NK-92 treated with Interleukin-12 subunit alpha and Interleukin-12 subunit beta, amount 100 ng/mL, for 24 hours (cell line): ENCODE measurements at places on chromosomes 12 and 14.

DNA sequence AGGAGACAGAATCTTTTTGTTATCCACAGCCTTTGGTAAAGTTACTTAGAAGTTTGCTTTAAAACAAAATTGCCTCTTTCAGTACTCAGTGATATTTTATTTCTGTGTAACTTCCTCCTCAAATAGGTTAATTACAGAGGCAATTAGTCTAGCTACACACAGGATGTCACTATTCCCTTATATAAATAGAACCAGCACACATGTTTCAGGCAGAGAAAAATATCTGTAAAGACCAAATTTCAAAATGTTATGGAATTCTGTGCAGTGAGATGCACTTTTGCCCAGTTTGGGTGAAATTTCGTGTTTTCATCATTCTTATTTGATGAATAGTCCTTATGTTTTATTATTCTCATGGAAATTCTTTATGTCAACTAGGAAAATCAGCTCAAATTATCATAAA is 410.6 kb upstream of the SOX5 start:
- DNase-seq = no peak

GRCh38 chr12:94191023-94191422 is 42.6 kb downstream of the PLXNC1 start:
- no peak for DNase-seq

GRCh38 chr14:35986219-35986573 is 160.1 kb downstream of the BRMS1L start:
- DNase-seq = no peak

DNA sequence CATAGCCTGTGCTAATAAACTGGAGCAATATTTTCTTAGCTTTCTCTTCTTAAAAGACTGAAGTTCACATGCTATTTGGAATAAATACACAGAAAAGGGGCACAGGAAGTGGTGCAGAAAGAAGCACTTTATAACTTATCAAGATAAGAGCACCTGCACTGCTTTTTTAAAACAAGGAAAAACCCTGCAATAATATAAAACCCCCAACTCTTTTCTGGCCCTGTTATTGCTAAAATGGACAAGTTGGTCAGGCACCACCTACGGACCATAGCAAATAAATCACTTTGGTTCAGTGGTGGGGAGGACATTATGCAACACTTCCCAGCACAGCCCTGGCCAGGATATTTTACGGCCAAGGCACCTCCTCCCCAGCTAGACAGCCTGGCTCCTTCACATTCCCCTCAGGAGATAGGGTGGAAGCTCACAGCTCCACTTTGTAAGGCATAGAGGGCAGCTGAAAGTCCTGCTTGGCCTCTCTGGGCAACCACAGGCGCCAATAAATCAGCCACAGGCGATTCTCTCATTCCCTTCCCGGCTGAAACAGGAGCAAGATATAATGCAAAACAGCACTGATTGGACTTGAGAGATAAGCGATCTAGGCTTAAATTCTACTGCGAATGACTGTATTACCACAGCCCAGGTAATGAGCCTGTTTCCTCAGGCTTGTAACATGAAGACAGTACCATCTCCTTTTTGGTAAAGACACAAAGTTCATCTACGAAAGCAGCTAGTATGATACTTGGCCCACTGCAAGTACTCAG is 2.0 kb downstream of the ZBTB25 start:
- peak; percentile 16 for DNase-seq

DNA sequence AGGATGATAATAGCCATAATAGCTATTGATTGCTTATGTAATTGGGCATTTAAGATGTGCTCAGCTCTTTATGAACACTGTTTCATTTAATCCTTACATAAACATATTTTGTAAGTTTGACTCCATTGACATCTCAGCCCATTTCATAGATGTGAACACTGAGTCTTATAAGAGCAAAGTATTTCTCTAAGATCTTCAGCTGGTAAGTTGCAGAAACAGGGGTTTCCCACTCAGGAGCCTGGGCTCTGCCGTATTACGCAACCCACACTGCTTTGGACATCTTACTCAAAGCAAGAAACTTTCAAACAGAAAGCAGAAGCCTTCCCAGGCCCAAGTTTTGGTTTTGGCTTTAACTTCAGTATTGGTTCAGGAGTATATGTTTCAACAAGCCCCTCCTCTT is 705.1 kb downstream of the MED13L start:
- no peak for DNase-seq

- no peak for DNase-seq
Measured at GRCh38 chr12:94415066-94415465, 44.6 kb downstream of the CEP83 start.

DNA sequence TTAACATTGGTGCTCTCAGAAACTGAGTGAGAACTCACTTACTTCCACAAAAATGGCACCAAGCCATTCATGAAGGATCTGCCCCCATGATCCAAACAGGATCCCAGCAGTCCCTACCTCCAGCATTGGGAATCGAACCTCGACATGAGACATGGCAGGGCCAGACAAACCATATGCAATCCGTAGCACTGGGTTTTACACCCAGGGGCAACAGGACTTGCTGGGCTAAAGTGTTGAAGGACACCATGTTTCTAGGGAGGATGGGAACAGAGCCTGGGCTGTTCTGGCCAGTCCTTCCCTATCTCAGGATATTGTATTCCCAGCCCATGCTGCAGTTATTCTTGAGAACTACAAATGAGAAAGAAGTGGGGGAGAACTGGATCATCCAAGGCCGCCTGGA is 36.6 kb downstream of the SERPINA3 start:
- DNase-seq = no peak

DNA sequence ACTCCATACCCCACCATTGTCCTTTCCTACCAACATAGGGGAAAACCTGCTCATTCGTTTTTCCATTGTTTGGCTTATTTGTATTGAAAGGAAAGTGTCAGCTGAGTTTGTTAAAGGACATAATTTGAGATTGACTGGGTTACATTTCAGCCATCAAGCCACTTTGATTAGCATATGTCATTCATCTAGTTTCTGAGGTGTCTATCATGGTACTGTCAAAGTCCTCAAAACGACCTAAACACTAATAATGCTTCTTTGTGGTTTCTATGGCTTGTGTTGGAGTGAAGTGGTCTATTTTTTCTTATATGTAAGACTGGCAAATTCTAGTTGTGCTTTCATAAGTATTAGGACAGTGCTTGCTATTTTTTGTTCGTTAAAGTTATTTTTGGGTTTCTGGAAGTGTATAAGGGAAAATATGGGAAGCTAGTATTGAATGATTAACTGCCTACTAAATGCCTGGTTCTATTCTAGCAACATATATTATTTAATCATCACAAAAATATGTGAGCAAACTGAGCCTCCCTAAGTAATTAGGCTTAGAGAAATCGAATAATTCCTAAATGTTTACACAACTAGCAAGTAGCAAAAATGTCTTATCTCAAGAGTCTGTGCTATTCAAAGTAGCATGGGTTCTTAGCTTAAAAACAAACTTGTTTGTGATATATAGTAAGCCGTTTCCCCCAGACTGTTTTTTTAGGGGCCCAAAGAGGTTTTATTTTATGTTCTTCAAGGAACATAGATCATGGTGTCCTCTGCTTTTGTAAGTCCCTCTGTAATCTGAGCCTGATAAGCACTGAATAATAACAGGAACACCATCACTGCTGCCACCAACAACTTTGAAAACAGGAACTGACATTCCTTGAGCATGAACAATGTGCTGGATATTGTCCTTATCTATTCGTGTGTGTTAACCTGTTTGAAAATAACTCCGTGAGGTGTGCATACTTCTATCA is 67.1 kb downstream of the DERA start:
- no peak for DNase-seq

GRCh38 chr12:132385923-132386751 is 56.7 kb upstream of the GALNT9 start:
- no peak for DNase-seq

- no peak for DNase-seq
Measured at GRCh38 chr12:114996382-114996781, 312.4 kb upstream of the TBX3 start.

DNA sequence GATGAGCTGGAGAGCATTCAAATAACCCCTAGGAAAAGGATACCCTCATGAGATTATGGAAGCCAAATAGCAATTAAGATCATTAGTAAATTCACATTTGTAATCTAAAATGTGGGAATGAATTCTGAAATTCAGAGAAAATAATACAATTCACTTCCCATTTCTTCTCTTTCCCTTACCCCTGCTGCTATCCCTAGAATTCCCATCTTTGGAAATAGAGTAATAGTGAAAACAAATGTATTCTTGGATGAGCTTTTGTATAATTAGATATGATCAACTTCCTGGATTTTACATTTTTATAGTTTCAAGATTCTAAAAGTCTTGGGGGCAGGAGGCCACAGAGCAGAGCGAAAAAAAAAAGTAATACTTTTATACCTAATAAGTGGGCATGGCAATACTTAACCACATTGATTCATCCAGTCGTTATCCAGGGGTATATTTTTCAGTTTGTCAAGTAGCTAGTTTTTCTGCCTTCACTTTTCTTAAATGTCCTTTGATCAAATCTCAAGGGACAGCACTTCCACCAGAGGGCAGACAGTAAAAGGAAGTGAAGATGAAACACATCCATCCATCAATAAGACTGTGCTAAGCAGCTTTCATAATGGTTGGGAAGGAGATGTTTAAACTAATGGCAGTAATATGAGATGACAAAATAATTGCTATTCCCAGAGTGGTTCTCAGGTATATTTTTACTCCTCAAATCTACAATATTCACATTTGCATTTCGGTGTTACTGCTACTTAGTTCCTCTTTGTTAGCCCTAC is 401.3 kb downstream of the DIO2 start:
- DNase-seq = no peak

DNA sequence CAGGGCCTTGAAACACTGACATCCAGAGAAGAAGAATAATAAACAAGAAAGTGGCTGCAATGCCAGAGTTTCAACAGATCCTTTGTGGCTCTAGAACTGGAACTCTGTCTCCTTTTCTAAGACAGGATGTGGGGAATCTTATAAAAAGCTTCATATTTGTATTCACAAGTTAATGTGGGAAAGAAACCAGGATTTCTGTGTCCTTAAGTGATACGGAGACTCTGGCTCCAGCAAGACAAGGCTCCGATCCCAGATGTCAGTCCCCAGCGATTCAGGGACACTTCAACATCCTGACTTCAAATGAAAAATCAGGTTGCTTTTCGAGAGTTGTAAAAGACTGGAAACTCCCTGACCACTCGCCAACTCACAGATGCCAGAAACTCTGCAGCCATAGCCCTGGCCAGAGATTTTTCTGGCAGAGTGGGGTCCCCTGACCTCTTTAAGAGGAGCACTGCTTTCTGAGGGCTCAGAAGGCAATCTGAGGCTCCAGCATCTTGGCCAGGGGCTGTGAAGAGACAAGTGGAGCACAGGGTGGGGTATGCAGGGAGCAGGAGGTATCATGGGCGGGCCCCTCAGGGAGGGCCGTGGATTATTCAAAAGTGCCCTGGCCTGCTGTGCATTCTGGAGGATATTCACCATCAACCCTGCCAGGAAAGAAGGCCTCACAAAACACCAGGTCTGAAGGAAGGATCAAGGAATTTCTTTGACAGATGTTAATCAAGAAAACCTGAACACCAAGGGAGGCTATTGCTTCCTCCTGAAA is 53.3 kb downstream of the TMX1 start:
- no peak for DNase-seq

- no peak for DNase-seq
Measured at GRCh38 chr14:100980823-100981222, 77.3 kb upstream of the RTL1 start.

GRCh38 chr12:124085419-124086296 is 112.6 kb downstream of the ZNF664 start:
- no peak for DNase-seq

- no peak for DNase-seq
Measured at GRCh38 chr12:82034769-82035168, 275.6 kb upstream of the PPFIA2 start.

DNA sequence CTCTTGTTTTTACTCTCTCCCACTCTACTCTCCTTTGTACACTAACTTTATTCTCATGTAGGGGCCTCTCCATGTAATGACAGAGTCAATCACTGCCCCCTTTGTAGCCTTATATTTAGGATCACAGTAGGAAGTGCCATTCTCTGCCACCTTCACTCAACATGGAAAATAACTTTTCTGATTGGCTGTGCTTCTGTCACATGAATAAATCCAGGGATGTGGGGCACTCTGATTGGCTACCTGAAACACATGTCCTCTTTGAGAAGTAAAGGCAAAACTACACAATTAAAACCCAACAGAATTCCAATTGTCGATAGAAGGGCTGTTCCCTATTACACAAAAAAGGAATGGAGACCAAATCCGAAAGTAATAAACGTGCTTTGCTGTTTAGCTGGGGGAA is at the start of gene RNASE9:
Gene RNASE9 (minus strand): TSS at position 87 of the 400 bp plus-strand sequence.
- DNase-seq = no peak

- DNase-seq = no peak
Measured at GRCh38 chr12:81350309-81350708, 272.4 kb downstream of the ACSS3 start.

DNA sequence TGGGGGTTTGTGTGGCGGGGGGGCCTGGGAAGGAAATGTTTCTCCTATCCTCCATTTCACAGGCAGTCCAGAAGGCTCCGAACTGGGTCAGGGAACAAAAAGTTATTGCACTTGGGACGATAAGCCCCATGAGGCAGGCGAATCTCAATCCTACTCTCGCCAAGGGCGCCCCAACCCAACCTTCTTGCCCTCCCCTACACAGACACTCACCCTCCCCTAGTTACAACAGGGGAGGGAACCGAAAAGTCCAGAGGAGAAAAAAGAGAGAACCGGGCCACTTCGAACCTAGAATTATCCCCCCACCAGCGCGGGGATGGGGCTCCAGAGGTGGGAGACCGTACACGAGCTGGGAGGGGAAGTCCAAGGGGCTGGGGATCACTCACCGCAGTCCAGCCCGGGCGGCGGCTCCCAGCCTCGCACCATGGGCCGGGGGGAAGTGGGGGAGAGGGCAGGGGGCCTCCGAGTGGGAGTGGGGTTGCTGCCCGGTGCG is 357 bp downstream of the HOMEZ start:
- DNase-seq = no peak

DNA sequence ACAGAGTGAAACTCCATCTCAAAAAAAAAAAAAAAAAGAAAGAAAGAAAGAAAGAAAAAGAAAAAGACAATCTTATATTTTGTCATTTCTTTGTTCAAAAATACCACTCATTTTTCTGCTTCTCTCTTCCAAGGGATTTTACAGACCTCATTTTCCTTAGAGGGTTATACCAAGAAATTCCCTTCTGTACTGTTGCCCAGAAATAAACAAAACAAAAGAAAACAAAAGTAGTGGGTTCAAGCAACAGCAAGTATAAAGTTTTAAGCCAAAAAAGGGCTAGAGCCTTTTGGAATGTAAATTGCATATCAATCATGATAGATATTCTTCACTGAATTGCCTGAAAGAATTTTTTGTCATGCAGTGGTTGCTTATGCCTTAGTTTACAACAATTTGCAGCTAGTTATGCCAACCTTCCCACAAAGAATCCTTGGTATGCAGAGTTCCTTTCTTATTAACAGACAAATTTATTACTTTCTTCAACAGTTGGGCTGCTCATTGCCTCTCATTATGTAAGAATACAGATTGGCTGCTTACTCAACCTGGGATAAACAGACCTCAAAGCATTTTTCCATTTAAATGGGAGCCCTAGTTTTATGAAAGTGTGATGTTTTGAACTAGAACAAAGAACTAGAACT is 129.1 kb upstream of the PPFIA2 start:
- no peak for DNase-seq
